ENCODE measurements at places on chromosomes 12 and 14.

DNA sequence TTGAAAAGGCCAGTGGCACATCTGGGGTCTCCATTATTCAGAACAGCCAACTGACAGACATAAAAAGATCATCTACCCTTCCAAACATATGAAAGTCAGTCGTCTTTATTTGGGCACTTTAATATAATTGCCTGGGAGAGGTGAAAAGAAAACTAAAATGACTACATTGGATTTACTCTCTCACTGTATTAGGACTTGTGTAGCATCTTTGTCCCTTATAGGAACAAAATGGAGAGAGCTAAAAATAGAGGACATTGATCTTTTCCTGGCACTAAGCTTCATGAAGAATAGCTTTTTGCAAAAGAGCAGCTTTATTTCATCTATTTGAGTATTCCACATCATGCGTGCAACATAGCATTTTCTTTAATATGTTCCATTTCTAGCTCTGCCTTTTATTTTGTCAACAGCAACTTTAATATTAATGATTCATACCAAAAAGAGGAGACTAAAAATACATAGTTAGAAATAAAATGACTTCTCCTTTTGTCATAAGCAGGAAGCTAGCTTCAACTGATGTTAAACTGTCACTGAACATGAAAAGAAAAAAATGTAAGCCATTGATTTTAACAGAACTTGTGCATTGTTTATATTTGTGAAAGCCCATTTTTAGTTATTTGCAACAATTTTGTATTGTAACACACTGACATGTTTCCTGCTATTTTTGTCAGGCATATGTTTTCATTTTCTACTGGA is 254.6 kb downstream of the SEC23A start:
- no peak for DNase-seq

DNA sequence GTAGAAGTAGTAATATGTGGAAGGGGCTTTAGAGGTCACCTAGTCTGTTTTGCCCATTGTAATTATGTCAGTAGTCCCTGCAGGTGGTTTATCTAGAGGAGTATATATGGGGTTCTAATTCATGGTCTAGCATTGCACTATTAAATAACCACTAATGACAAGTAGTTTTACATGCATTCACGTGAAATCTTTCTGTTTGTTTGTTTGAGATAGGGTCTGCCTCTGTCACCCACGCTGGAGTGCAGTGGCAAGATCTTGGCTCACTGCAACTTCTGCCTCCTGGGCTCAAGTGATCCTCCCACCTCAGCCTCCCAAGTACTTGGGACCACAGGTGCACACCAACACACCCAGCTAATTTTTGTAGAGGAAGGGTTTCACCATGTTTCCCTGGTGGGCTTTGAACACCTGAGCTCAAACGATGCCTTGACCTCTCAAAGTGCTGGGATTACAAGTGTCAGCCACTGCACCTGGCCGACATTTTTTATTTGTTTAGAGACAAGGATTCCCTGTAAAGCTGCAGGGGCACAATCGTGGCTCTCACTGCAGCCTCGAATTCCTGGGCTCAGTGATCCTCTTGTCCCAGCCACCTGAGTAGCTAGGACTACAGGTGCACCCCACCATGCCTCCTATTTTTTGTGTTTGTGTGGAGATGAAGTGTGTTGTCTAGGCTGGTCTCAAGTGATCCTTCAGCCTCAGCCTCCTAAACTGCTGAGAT is 12.0 kb upstream of the PSEN1 start:
- no peak for DNase-seq

GRCh38 chr14:52974406-52974805 is 23.6 kb upstream of the FERMT2 start:
- DNase-seq, result no peak

DNA sequence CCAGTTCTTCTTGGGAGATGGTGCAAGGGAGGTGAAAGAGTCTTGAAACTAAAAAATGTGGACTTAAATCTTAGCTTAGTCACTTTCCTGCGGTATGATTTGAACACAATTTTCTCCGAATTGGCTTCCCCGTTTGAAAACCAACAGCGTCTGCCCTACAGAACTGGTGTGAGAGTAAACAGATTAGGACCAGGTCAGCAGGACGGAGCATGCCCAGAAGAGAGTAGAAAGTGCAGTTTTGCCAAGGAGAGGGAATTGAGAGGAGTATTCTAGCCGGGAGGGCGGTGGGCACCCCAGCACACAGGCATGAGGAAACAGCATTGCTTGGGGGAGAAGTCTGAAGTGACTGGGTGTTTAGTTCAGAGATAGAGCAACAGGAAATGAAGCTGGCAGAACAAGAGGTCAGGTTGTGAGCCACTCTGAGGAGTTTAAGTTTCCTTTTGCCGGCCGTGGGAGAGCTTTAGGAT is 927.1 kb downstream of the VRK1 start:
- peak; percentile 48 for DNase-seq

DNA sequence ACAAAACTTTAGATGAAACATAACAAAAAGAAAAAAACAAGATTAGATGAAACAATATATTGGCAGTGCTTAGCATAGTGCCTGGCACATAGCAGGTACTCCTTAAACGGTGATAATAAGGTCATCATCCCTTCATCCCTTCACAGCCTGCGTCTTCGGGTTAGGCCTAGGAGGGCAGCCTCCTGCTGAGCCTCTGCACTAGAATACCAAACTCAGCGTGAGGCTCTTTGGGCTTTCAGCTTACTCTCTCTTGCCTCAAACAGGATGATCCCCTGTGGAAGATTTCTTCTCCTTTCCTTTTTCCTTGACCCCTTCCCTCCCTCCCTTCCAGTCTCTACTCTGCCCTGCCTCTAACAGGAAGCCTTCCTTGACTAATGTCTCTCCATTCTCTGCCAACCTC is 14.4 kb upstream of the FIGNL2 start:
- no peak for DNase-seq

DNA sequence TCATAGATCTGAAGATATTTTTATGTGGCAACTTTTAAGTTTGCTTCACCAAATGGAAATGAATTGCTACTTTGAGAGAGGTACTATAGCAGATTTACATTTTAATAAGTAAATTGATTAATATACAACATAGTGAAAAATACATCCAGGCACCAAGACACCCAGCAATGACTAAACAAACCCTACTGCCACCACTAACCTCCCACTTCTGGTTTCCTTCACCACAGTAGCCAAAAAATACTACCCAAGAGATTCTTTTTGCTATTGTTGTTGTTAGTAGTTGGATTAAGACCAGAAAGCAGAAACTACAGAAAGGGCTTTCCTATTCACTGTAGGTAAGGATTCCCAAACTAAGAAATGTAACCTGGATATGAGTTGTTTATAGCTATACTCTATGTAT is 54.1 kb downstream of the COCH start:
- no peak for DNase-seq

DNA sequence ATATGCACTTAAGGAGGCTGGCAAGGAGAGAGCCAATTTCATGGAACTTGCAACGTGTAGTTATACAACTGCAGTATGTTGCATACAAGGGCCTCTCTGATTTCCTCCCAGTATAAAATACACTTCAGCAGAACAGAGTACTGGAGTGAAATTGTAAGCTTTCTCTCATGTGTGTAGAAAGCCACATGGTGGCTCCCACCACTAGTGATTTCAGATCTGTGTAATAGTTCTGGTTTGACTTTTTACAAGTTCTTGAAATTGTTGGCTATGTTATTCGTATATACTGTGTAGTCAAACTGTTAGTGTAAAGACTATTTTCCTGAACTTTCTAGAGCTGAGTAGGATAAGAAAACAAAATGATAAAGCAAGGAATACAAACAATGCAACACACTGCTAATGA is 16.4 kb upstream of the LMO3 start:
- no peak for DNase-seq

DNA sequence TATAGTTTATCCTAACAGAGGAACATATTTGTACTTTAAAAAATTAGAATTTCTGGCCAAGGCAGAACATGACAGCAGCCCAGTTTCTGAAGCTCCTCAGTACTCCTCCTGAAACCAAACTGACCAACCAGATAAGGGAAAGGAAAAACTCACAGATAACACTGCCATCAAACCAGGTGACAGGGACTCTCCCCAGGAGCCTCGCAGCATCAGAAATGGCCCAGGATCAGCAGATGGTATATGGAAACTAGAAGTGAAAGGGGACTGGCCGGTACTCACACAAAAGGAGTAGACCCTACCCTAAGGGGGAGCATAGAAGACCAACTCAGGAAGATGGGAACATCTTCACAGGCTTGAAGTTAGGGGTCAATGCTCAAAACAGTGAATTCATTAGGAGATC is 22.0 kb downstream of the GALC start:
- no peak for DNase-seq

- DNase-seq, result no peak
These were observed 150.9 kb upstream of the PLEKHG7 start for GRCh38 chr12:92551853-92552397.

DNA sequence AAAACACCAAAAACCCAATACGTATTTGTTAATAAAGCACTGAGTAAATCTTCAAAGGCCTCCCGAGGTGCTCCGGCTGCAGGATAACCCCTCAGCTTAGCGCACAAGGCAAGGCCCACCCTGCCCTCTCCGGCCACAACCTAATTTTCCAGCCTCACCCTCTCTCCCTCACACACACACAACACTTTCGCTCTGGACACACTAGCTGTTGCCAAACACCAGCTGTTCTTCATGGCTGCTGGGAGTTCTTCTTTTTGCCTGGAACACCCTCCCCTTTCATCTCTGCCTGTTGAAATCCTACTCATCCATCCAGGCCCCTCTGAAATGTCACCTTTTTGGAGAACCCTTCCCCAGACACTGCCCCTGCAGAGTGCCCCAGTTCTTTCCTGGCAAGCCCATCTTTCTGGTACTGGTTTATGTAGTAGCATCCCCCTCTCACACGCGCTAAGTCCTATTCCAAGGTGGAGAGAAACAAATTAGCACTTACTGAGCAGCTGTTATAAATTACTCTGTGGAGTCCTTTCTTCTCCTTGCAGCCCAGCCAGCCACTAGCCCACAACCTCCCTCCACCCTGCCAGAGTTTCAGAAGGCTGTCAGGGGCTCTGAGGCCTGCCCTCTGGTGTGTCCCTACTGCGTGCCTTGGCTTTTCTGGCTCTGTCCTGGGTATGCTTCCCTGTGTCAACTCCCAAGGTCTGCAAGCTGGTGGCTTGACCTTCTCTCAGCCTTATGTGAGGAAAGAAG is 805 bp upstream of the CRACR2A start:
- DNase-seq, result peak; percentile 3

GRCh38 chr12:112430929-112431328 is 12.2 kb downstream of the PTPN11 start:
- no peak for DNase-seq

- DNase-seq, result no peak
These were observed 5.4 kb downstream of the FOXJ2 start for GRCh38 chr12:8037947-8038346.

All from CD4-positive, alpha-beta T cell treated with Interleukin-12 subunit alpha and Interleukin-12 subunit beta, for 1 hour (primary cell).